ENCODE measurements at places on chromosomes 1 and 21.

GRCh38 chr1:172672720-172673119 lies 13.8 kb downstream of the FASLG start:
- no peak for DNase-seq

DNA sequence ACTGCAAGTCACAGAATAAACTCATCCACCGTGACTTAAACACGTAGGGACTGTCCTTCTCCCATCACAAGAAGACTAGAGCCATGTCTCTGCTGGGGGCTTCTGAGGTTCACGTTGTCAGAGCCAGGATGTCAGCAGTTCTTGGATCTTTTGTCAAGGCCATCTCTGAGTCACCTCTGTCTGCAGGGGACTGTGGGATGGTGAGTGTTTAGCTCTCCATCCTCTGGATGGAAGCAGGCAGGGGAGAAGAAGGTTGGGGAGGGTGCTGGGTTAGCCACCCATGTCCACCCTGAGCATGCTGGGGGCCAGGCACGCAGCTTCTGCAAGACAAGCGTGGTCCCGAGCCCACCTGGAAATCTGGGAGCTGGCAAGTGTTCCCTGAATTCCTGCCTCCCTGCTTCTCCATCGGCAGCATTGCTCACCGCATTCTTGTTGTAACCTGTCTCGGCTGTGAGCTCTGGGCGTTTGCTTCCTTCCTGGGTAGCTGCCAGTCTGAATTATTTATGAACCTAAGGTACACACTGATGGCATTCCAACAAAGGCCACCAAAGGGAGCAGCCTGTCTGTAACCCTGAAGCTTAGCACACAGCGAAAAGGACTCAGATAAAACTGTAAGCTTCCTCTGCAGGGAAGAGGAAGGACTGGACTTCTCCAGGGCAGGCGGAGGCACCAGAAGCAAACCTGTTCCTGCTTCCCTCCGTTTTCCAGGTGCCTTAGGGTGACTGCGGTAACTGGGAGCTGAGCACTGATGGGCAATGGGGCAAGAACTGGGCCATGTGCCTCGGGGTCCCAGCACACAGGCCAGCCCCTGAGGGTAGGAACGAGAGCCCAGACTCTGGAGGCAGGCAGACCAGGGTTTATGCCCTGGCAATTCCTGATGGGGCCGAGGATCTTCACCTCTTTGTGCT lies 88.6 kb downstream of the RIPK4 start:
- DNase-seq: peak; percentile 78

- DNase-seq: peak; percentile 28
Observed at GRCh38 chr1:24683713-24684162, 40.6 kb downstream of the SRRM1 start.

- DNase-seq: no peak
Observed at GRCh38 chr1:243938208-243938607, 88.2 kb upstream of the AKT3 start.

- DNase-seq: no peak
Observed at GRCh38 chr1:185467122-185467521, 150.1 kb upstream of the IVNS1ABP start.

DNA sequence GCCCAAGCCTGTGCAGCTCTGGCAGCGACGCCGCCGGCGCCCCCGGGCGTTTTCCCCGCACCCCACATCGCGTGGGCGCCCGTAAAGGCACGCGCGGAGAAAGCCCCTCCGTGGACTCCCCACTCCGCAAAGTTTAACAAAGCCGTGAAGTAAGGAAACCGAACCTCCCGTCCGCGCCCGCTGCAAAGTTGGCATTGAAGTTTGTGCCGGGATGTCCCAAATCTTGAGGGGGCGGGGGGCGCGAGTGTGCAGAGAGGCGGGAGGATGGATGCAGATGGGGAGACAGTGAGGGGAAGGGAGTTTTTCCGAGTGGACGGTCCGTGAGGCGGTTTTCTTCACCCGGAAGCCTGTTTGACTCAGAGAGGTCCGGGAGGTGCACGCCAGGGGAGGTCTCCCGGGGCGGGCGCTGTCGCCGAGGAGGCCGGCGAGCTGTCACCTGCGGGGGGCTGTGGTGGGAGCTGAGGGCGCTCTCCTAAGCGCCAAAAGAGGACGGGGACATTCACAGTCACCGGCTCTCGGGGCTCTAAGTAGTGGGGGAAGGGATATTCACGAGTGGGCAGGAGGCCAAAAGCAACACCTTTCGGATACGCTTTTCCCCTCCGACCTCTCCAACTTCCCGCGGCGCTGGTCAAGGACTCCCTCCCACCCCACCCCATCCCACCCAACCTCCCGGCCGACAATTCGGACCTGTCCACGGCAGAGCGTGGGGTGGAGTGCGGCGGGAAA lies 1.3 kb downstream of the WLS start:
- peak; percentile 54 for DNase-seq

DNA sequence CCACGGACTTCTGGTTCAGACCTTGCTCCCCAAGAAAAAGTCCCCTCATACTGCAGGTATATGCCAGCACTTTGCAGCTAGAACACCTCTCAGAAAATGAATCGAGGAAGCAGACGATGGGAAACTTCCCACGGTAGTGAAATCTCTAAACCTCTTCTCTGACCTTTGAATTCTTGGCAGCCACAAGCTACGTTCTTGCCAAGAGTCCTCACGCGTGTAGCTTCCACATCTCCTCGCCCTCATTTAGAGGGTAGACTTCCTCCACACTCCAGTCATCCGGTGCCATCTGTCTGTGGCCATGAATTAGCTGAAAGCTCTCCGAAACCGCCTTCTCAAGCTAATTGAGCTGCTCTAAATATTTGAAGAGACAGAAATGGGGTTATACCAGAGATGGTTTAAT lies 127.8 kb downstream of the RGS7 start:
- DNase-seq: peak; percentile 31

DNA sequence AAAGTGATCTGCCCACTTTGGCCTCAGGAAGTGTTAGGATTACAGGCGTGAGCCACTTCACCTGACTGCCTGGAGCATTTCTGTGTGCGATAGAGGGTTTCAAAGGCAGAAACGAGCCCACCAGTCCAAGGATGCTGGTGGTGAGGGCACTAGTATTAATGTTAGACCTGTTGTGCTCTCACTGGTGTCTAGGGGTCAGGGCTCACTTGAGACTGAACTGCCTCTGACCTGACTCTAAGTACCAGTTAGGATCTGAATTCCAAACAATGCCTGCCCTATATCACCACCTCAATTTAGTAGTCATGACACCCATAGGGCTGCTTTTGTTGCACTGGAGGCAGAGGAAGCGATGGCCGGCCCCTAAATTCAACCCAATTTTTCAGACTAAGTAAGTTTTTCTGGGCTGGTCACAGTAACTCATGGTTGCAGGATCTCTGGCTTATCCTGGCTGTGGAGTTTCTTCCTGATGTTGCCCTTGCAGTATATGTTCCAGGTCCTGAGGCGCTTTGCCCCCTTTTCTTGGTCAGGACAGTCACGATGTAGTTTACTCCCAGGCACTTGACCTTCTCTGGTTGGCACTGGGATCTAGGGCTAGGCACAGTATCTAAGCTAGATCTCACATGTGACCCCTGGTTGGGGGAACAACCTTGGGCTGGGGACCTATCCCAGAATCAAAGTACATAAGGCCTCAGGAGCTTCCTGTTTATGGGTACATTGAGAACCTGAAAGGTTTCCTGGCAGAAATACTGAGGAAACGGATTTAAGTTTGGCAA lies 4.5 kb downstream of the CCDC17 start:
- no peak for DNase-seq
